ENCODE measurements at places on chromosomes 5 and 9.

GRCh38 chr5:110058175-110058574 is 368.4 kb downstream of the MAN2A1 start:
- DNase-seq, result no peak

GRCh38 chr9:20903212-20903611 is 128.2 kb downstream of the HACD4 start:
- DNase-seq, result no peak

DNA sequence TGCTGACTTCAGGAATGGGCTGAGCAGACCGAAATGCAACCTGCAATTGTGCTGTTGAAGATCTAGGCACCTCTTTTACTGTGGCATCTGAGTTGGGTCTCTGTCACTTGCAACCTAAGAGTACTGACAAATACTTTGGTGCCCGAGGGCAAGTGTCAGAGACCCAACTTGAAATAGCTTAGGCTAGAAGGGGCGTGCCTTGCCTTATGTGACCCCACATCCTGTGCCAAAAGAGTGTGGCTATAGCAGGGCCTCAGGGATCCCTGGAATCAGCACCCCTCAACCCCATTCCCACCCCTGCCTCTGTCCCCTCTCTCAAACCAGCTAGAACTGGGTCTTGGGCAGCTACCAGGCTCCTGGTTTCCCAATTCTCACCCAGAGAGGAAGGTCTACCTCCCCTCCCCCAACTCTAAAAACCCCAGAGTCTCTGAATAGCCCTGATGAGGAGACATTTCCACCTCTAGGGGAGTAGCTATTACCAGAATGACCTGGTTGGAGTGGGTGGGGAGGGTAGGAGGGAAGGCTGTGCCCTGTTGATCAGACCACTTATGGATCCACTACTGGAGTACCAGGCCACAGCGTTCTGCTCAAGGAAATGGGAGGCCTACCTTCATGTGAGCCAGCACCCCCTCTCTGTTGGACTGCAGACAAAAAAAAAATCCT is 17.5 kb downstream of the RAI14 start:
- DNase-seq, result no peak

GRCh38 chr9:92120138-92120537 is 4.9 kb upstream of the SPTLC1 start:
- DNase-seq, result no peak

- no peak for DNase-seq
Measured at GRCh38 chr9:76415731-76416130, 21.5 kb upstream of the RFK start.

Data from liver (tissue), 10 donors.